ELF-1 (cell line): ENCODE measurements at places on chromosomes 13 and 19.

DNA sequence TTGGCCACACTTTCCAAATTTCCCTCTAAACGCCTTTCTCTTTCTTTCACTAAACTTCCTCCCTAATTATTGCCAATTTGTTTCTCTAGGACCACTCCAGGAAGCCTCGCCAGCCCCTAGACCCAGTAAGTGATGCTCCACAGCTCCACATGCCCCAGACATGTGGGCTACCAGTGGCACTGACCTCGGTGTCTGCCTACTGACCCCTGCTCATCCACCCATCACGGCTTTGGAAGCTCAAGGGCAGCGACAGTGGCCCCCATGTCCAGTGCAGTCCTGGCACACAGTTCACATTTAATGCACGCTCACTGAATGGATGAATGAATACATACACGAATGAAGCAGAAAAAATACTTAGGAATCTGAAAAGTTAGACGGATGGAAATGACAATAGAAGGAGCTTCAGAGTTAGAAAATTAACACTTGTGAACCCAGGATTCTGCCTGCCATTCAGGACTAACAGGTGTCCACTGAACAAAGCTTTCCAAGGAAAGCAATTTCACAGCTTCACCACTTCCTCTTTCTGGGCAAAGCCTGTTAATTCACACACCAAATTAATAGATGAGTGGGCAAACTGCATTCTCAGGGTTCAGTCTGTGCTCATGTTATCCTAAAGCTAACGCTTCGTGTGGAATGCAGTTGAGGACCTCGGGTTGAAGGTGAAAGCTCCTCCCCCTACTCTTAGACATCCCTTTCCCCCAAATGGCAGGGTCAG lies 50.9 kb downstream of the CCDC70 start:
- no peak for DNase-seq

DNA sequence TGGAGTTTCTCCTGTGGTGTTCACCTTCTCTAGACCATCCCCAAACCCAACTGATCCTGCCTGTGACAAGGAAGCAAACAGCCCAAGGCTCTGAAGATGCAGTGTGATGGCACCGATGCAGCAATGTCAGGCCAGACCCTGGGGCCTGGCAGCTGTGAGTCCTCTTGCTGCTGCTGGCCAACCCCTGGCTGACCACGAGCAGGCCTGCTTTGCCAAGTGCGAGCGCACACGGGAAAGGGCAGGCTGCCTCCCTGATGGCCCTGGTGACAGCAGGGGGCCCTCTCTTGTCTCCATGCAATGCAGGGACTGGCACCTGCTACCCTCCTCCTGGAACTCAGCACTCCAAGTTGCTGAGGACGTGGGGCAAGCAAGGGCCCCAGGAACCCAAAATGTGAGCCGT lies 5.4 kb upstream of the VSTM2B start:
- no peak for DNase-seq

DNA sequence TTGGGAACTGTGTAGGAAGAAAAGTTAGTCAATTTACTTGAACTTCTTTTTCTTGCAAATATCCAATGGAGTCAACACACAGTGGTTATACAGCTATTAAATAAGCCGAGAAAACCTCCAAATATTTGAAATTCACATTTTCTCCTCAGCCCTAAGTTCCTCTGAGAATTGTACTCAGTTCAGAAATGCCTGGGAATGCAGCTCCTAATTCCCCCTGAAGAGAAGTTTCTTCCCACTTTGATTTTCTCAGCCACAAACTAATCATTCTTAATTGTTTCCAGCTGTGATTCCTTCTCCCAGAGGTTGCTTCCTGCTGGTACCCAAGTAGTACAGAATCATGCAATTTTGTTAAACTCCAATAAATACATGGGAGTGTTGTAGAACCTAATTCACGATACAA lies 246.1 kb upstream of the MIR17HG start:
- DNase-seq = no peak

DNA sequence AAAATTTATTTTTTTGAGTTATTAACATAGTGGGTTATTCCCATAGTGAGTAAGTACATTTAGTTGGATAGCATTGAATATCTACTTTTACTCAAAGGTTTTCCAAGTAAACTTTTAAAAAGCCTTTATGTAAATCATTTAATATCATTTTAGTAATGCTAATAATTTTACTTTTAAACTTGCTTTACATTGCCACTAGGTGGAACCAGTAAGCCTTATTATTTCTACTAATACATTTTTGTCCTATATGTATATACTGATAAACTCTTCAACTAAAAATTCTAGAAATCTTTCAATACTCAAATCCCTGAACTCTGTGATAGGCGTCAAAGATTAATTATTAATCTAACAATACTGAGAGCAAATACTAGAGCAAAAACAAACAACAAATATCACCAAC lies 1709.2 kb upstream of the PCDH20 start:
- DNase-seq = no peak

- no peak for DNase-seq
These were observed 7.7 kb upstream of the PROZ start for GRCh38 chr13:113150550-113151365.

DNA sequence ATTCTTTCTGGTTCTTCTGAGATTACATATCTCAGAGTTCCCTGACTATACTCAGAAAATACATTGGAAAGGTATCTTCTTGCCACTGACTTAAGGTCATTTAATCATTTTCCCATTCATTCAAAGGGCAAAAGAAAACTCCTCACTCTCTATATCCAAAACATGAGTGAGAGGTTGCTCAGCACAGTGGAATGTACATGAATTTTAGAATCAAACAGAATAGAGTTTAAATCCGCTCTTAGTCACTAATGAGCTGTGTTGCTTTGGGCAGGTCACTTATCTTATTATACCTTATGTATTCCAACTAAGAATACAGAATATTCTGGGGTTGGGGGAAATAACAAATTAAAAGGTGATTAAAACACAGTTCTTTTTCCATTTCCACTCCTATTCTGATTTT lies 452.6 kb upstream of the KLF12 start:
- no peak for DNase-seq

- no peak for DNase-seq
These were observed 34.9 kb downstream of the LRCH1 start for GRCh38 chr13:46587807-46588418.

DNA sequence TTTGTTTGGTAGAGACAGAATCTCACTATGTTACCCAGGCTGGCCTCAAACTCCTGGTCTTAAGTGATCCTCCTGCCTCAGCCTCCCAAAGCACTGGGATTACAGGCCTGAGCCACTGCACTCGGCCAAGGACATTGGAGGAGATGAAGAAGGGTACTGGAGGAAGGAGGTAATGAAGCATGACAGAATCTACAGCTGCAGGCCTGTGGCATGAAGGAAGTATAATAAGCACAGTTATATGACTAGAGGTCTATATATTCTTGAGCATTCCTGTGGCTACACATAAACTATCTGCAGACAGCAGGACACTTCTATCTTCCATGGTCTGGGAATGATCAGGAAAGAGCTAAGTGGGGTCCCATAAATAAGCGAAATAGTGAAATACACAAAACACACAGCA lies 18.2 kb downstream of the ZNF565 start:
- no peak for DNase-seq

DNA sequence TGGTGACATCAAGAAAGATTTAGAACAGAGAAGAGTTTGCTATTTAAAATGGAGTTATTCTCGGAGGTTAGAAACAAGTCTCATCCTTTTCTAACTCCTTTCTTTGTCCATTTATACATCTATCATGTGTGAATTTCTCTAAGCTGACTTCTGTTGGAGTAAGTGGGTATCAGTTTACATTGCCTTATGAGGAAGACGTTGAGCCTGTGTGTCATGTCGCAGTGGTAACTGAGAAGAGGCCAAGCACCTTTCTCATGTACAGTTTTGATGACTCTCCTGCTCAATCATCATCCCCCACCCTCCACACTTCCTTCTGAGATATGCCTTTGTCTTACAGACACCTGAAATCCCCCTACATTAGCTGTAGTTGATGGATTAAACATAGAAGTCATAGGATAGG lies 624.8 kb downstream of the LIG4 start:
- DNase-seq = no peak

DNA sequence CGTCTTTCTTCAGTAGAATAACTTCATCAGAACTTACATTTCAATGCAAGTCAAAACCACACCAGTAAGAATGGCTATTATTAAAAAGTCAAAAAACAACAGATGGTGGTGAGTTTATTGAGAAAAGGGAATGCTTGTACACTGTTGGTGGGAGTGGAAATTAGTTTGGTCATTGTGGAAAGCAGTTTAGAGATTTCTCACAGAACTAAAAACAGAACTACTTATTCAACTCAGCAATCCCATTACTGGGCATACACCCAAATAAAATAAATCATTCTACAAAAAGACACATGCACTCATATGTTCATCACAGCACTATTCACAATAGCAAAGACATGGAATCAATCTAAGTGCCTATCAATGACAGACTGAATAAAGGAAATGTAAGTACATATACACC lies 231.2 kb downstream of the NHLRC3 start:
- DNase-seq = no peak

- DNase-seq = no peak
These were observed 1.1 kb upstream of the TTYH1 start for GRCh38 chr19:54414156-54414555.

GRCh38 chr19:58529405-58529804 lies 9.8 kb upstream of the ZBTB45 start:
- no peak for DNase-seq

- no peak for DNase-seq
These were observed 24.9 kb upstream of the GAS6 start for GRCh38 chr13:113888701-113889330.

GRCh38 chr13:48231080-48231479 lies 1.9 kb upstream of the ITM2B start:
- no peak for DNase-seq

DNA sequence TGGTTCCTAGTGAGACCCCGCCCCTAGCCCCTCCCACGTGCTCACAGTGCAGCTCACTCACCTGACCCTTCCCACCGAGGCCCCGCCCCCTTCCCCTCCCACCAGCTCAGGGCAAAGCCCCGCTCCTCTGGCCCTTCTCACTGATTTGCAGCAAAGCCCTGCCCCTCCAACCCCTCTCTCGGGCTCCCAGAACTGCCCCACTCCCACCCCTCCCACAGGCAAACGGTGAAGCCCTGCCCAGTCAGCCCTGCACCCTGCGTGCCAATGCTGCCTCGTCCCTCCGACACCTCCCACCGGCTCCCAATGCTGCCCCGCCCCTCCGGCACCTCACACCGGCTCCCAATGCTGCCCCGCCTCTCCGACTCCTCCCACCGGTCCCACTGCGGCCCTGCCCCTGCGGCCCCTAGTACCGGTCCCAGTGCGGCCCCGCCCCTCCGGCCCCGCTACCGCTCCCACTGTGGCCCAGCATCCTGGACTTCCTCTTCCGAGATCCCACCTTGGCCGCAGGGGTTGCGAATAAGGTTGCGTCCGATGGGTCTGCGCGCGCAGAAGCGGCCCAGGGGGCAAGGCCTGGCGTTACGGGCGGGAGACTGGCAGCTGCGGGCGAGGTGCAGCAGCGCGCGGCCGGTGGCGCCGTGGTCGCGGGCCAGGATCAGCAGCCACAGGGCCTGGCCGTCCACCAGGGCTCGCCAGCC lies 834 bp downstream of the FBXO27 start:
- peak; percentile 98 for DNase-seq

DNA sequence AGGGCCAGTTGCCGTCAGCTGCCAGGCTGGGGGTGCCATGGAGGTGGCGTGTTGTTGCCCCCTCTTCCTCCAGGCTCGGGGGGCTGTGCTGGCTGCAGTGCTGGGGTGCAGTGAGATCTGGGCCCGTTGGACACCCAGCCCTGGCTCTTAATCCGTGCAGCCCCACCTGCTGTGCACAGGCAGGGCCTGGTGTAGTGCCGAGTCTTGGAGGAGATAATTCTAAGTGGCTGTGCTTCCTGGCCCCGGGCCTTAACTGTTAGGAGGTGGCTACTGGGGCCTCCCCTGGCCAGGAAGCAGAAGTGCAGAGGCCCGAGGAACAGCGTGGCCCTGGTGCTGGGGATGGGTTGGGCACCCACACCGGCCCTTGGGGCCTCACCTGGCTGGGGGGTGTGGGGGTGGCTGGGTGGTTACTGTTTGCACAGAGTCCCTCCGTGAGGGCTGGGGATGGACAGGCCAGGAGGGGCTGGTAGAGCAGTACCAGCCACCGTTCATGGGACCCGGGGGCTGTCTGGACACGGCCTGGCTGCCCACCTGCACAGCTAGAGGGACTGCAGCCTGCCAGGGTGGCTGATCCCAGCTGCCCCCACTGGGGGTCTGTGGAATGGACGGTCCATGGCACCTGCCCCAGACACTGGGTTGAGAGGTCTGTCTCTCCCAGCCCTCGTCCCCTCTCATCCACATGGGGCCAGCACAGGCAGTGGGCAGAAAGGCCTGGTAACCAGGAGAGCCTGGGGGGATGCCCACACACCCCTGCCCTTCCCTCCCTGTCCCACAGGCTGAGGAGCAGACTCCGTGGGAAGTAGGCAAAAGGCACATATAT lies 3.3 kb downstream of the GPX4 start:
- DNase-seq = peak; percentile 55

DNA sequence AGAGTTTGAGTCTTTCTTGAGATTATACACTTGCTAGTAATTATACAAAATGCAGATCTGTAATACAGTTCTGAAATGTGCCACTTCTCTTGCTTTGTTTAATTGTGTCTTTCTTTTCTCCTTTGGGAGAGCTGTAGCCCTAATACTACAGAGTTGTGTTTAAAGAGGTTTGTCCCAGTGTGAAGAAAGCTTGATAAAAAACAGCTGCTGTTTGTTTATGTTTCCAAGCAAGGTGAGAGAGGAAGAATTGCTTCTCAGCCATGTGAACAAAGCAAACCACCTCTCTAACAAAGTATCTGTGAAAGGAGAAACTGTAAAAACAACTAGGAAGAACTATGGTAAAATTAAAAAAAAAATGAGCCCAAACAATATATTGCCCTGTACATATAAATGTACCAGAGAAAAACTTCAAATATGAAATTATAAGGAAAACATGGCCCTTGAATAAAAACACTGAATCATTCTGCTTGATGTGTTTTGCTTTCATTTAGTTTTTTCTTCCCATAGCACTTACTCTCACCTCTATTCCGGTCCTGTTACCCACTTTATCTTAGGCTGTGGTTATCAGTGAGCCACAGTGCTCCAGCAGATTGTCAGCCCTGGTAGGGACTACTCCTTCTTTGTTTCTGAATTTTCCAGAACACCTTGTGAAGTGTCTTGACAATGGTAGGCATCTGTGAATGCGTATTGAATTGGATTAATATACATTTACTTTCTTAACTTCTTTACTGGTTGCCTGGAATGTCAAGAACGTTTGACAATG lies 257.1 kb downstream of the MTUS2 start:
- DNase-seq = no peak

- DNase-seq = no peak
These were observed 12.4 kb upstream of the ITM2B start for GRCh38 chr13:48220592-48220980.

DNA sequence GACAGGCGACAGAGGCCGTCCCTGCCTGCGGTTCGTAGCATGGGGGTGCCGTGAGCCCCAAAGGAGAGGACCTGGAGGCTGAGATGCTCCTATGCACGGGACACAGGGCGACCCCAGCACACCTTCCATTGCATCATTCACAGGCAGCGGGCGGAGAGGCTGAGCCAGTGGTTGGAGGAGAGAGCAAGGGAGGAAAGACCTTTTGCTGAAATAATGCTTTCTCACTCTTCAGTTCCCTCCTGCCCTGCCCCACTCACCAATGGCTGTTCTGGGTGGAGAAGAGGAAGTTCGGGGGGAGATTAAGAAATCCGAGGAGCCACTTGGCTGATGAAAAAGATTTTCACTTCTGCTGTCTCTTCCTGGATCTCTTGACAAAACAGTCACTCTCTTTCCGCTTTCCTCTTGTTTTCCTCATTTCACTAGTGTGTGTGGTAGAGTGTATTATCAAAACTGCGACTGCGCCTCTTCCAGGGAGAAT lies at the start of gene NLRP12:
NLRP12 (minus strand) TSS at position 181 of the 478 bp plus-strand sequence; CDS start at position 41, 140 bp downstream.
- no peak for DNase-seq

GRCh38 chr19:16571283-16571682 lies 932 bp downstream of the SLC35E1 start:
- DNase-seq = no peak

GRCh38 chr19:34319230-34319585 lies 45.8 kb upstream of the GPI start:
- DNase-seq = no peak
